ENCODE measurements at places on chromosomes 2 and 18.

GRCh38 chr2:2660789-2661355, 329.8 kb upstream of the MYT1L start:
- DNase-seq: no peak

GRCh38 chr2:111042772-111043771, 77.6 kb upstream of the BCL2L11 start:
- no peak for DNase-seq

DNA sequence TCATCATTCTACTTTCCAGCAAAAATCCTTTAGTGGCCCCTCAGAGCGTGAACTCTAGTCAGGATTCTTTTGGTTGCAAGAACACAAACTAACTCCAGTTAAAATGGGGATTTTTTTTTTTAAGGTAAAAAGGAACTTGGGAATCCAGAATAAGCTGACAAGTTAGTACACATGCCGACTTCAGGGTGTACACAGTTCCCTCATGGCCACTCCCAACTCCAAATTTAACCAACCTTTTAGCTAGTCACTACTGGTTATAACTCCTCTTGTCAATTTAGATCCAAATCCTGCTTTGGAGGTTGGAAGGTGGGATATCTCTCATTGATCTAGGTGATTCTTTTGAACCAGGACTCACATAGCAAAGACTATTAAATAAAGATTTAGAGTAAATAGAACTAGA, 5.0 kb upstream of the PGAP1 start:
- DNase-seq: no peak

DNA sequence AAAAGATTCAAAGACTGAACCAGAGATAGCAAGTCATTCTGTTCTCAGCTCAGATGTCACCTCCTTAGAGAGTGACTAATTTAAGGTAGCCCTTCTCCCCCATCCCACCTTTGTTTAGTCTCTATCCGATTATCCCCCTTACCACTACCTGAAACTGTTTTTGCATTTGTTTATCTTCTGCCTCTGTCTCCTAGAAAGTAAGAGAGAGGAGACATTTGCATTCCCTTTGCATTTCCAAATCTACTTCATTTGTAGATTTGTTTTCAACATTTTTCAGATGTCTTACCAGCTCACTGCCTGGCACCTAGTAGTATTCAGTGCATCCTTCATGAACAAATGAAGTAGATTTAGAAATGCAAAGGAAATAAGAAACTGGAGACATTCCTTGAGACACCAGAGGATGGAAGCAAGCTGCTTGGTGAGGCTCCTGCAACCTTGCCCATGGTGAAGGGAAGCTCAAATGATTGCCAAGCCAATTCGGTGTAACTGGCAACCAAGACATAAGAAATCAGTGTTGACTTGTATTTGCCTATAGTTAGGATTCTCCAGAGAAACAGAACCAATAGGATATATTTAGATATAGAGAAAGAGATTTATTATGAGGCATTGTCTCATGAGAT, 385.7 kb downstream of the STK39 start:
- DNase-seq: no peak

GRCh38 chr2:173056705-173057364, 18.8 kb upstream of the MAP3K20 start:
- no peak for DNase-seq

DNA sequence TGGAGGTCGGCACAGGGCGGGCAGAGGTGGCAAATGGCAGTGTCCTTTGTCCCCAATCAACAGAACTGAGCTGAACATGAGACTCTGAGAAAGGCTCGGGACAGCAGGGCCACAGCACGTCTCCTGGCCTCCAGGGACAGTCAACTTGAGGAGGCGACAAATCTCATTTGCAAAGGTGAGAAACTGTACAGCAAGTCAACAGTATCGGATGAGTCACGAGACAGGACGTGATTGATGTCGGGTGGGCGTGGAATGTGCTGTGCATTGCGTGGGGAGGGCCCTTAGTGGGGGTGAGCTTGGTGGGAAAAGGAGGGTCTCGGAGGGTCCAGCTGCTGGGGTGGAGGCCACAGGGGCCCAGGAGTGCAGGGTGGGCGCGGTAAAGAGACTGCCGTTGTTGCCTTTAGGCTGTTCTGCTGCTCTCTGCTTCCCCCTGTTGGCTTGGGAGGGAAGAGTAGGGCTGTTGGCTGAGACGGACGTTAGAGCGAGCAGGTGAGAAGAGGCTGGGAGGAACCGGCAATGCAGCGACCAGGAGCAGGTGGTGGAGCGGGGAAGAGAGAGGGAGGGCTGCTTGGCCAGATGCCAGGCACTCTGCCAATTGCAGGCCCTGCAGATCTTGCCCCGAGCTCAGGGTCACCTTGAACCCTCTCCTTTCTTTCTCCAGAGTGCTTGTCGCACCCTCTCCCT, 164.3 kb downstream of the BCL2 start:
- peak; percentile 62 for DNase-seq

GRCh38 chr2:24123922-24124580, 782 bp downstream of the FAM228B start:
- peak; percentile 25 for DNase-seq

Data from HT-29 (cell line).